AG09309 (cell line): ENCODE measurements at places on chromosomes 3 and 15.

DNA sequence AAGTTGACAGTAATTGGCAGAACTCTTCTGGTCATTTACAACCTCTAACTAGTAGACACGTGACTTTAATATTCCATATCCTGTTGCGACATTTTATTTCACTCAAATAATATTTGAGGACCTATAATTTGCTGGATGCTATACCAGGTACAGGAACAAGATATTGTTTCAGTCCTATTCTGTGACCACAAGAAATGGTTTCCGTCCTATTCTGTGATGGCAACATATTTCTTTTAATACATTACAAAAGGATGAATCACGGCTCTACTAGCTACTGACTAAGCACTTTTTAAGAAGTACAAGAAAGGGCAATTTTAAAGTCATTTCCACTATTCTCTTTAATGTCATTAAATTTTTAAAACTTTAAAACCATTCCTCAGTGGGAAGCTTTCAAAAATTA lies 400.2 kb downstream of the CNTN3 start:
- DNase-seq: no peak

DNA sequence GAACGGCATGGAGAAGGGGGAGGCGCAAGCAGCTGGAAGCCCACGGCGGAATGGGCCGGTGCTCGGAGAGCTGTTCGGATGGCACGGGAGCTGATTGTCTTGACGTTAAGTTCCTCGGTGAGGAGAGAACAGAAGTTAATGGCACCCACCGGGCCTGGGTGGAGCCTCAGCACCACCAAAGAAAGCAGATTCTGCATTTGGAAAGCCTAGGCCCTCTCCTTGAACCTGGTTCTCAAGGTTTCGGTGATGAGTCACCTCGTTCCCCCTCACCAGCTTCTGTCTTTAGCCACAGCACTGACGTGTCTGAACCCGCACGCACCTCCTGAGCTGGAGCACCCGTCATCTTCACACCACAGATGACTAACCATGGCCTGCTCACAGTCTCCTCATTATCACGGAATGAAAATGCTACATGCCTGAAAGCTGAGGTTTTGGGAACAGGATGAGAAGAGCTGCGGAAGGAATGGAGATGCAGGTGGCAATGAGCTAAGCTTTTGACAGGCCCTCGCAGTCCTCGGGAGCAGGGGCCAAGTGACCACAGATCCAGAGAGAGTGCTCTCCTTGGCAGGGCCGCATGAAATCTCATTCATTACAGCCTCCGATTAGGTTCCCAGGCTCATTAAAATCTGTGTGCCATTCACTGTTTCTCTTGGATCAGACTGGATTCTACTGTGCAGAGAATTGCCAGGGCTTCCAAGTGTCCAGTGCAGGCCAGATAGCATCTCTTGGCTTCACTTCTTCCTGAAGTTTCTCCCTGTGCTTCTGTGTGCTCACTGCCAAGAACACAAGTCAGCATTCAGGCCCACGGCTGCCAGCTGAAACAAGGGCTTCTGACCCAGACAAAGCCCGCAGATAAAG lies 96.3 kb upstream of the DLG1 start:
- peak; percentile 100 for DNase-seq

- DNase-seq: no peak
Observed at GRCh38 chr3:161323926-161324621, 47.2 kb downstream of the SPTSSB start.

DNA sequence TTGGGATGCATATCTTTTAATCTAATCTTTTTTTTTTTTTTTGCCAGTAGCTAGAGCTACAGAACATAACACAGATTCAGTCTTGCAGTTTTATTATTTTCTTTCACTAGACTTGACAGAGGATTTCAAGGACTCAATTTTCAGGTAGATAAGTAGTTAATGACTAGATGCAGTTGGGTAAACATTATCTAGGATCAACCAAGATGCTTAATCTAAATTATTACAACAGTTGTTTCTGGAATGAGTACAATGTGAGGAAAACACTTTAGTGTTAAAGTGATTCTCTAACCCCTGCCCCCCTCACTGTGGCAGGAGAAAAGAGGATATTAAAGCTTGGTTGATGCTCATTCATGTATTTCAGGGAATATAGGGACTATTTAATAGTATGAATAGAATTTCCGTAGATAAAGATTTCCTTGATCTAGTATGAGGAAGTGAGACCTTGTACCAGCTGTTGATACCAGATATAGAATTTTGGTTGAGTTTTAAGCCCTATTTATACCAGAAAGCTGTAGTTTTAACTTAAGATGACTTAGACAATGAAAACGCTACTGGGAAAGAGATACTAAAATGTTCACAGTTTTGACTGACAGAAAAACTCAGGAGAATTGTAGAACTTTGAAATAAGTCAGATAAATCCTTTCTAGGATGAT lies 389.0 kb upstream of the C2CD4B start:
- DNase-seq: no peak
